ENCODE measurements at places on chromosomes 13 and 19. TPM values are rescaled to one million over a fixed set of nuclear protein-coding genes. Genes with fewer than 3 reads are reported as not detected.

TGFB1 gene
- 11.6 TPM for total RNA-seq

STAP2 gene
- total RNA-seq = 14.2 TPM

BRSK1 gene
- total RNA-seq = 20.3 TPM

PCDH9 gene
- 0.14 TPM for total RNA-seq

VMAC gene
- 2.1 TPM for total RNA-seq

SLC25A30 gene
- total RNA-seq = 2.2 TPM

APBA3 gene
- total RNA-seq = 36.8 TPM

PLPP2 gene
- 98.2 TPM for total RNA-seq

IQCN gene
- total RNA-seq = 0.55 TPM
